ENCODE measurements at places on chromosomes 11 and 22. TPM values are rescaled to one million over a fixed set of nuclear protein-coding genes. Genes with fewer than 3 reads are reported as not detected.

GRCh38 chr11:1047595-1048156 is 11.2 kb upstream of the MUC6 start:
- peaks cover 6% of the 10 kb centered on the region for H3K4me1 ChIP-seq
- no peaks in the 10 kb centered on the region for H3K36me3 ChIP-seq
- peaks cover 28% of the 10 kb centered on the region for H3K27me3 ChIP-seq
- no peak overlapping the region for H3K27ac ChIP-seq
- H3K4me3 ChIP-seq, result no peak overlapping the region

The NPTXR gene
- polyA plus RNA-seq, result 0.14 TPM

- H3K27ac ChIP-seq, result no peak overlapping the region
- no peaks in the 10 kb centered on the region for H3K36me3 ChIP-seq
- peaks cover 10% of the 10 kb centered on the region for H3K4me1 ChIP-seq
- peaks cover 23% of the 10 kb centered on the region for H3K27me3 ChIP-seq
- no peak for DNase-seq
Measured at GRCh38 chr11:111541254-111542061, 938 bp downstream of the LAYN start.

DNA sequence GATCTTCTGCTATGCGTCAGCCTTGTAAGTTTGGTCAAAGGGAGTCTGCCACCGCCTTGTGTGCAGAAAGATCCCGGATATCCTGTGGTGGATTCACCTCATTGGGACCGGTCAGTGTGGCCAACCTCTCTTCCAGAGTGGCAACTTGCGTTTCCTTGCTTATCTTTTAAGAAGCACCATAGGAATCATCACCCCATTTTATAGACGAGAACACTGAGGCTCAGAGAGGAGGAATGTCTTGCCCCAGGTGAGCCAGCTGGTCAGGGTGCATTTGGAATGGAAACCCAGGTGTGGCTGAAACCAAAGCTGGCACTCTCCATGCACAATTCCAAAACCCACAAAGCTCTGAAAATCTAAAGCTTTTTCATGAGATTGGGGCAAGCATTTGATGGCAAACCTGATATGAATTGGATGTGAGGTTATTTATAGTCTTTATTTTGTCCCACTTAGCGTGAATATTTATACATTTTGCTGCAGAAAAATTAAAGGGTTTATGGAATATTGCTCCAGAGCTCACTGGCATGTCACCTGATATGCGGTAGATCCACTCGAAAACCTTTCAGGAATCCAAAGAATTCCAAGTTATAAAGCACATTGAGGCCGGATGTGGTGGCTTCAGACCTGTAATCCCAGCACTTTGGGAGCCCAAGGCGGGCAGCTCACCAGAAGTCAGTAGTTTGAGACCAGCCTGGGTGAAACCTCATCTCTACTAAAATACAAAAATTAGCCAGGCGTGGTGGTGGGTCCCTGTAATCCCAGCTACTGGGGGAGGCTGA is 12.1 kb upstream of the EIF3D start:
- no peaks in the 10 kb centered on the region for H3K36me3 ChIP-seq
- H3K27me3 ChIP-seq, result no peaks in the 10 kb centered on the region
- H3K4me3 ChIP-seq, result no peak overlapping the region
- peaks cover 20% of the 10 kb centered on the region for H3K4me1 ChIP-seq
- DNase-seq, result no peak

GRCh38 chr22:21858025-21858764 is 9.2 kb downstream of the MAPK1 start:
- peaks cover 12% of the 10 kb centered on the region for H3K4me1 ChIP-seq
- no peak overlapping the region for H3K27ac ChIP-seq
- no peaks in the 10 kb centered on the region for H3K36me3 ChIP-seq
- no peak overlapping the region for H3K4me3 ChIP-seq
